ENCODE measurements at places on chromosomes 4 and X. TPM values are rescaled to one million over a fixed set of nuclear protein-coding genes. Genes with fewer than 3 reads are reported as not detected.

Gene BMPR1B
- 7.4 TPM for total RNA-seq

Gene CTAG2
- total RNA-seq, result not detected

Gene ZNF711
- 0.89 TPM for total RNA-seq

Gene MAGEA4
- not detected for total RNA-seq

Gene DGKK
- not detected for total RNA-seq

Gene CWH43
- not detected for total RNA-seq

Gene PRR32
- not detected for total RNA-seq

Gene TMPRSS11B
- not detected for total RNA-seq

Gene GYPB
- not detected for total RNA-seq

Gene BEX1
- total RNA-seq, result not detected

Gene JCHAIN
- 0.19 TPM for total RNA-seq

Gene HOPX
- not detected for total RNA-seq

Gene PDGFRA
- total RNA-seq, result 0.35 TPM

Gene RBBP7
- total RNA-seq, result 163 TPM

Gene ZMAT1
- total RNA-seq, result 0.06 TPM

Gene SLITRK4
- not detected for total RNA-seq

Gene SH3D19
- 28.2 TPM for total RNA-seq

Gene STS
- total RNA-seq, result 2.0 TPM

Gene RGN
- total RNA-seq, result not detected

Gene SLC26A1
- 0.31 TPM for total RNA-seq

Gene PNMA5
- not detected for total RNA-seq

Gene ETDA
- total RNA-seq, result not detected

Gene ADH4
- not detected for total RNA-seq

Gene AMBN
- total RNA-seq, result not detected

All from A549 treated with CpdA at 1 μM for 4 hours (cell line).